Transverse colon (tissue), 4 donors: ENCODE measurements at places on chromosomes 12 and 14. TPM values are rescaled to one million over a fixed set of nuclear protein-coding genes. Genes with fewer than 3 reads are reported as not detected.
A peak's percentile ranks its signal among the peaks of the same experiment; 100 is the strongest.

Gene FITM1
- total RNA-seq, result not detected

- DNase-seq, result no peak
Observed at GRCh38 chr14:106487600-106487999, 961.2 kb downstream of the TMEM121 start.

Gene KCNH3
- total RNA-seq, result not detected

- no peak for DNase-seq
Observed at GRCh38 chr12:66304296-66304900, 2.1 kb downstream of the HELB start.

- no peak for DNase-seq
Observed at GRCh38 chr12:49864798-49865090, 21.8 kb upstream of the BCDIN3D start.

GRCh38 chr12:11497995-11498394, 102.6 kb upstream of the PRB2 start:
- DNase-seq, result no peak

GRCh38 chr14:44609876-44610510, 102.9 kb upstream of the FSCB start:
- no peak for DNase-seq

- DNase-seq, result no peak
Observed at GRCh38 chr14:70061108-70061507, 127.6 kb downstream of the SLC8A3 start.

- peak; percentile 39 for DNase-seq
Observed at GRCh38 chr12:92827836-92828431, 101.2 kb downstream of the EEA1 start.

- no peak for DNase-seq
Observed at GRCh38 chr14:54739514-54739913, 163.1 kb downstream of the GCH1 start.

DNA sequence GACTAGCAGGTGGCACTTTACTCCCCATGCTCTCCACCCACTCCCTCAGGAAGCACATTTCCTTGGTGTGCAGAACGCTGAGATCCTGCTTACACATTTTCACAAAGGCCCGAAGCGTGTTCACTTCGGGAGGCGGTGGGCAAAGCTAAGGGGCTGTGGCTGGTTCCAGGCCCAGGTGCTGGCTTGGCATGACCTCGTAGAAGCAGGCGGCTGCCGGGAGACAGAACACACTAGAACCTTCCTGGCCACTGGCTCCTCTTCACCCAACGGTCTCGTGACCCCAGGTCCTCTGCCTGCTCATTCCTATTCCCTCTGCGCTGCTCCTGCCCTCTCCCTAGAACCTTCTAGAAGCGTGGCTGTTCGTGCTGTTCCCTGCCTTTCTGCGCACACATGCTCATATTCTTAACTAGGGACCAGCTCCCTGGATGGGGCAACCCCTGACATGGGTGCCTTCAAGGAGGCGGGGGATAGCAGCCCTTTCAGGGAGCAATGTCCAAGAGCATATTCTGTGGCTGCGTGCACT, 43.3 kb downstream of the ATP23 start:
- no peak for DNase-seq

- DNase-seq, result no peak
Observed at GRCh38 chr14:51008446-51008845, 64.2 kb upstream of the PYGL start.

Gene SIRT4
- 1.9 TPM for total RNA-seq

GRCh38 chr12:72330301-72330700, 58.1 kb downstream of the TRHDE start:
- DNase-seq, result no peak

DNA sequence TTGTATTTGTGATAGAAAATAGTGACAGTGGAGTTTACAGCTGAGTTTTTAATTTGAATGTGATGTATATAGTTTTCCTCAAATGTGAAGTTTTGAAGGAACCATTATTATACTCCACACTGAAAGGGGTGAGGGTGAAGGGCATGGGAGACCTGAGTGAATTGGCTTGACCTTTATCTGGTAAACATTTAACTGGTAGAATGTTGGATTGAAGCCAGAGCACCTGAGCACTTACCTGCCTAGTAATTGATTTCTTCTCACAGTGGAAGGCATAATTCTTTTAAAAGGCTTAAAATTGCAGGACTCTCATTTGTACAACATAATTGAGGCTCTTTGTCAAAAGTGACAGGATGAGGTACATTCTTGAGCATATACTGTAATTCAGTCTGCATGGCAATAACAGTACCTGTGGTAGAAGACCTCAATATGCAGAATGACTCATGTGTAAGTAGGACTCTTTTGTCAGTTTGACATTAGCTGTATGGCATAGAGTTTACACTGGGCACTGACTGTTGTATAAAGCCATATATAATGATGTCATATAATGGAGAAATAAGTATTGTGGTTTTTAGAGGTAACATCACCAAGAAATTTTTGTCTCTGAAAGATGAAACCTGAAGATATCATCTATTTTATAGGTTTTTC, 309.6 kb downstream of the TMTC2 start:
- no peak for DNase-seq

Gene PTCSC3
- not detected for total RNA-seq

- DNase-seq, result peak; percentile 38
Observed at GRCh38 chr14:32203928-32204357, 874 bp upstream of the RNU6-8 start.

- no peak for DNase-seq
Observed at GRCh38 chr12:51345681-51346080, 798 bp downstream of the CELA1 start.

Gene SVOP
- not detected for total RNA-seq

GRCh38 chr14:49621114-49621881, 699 bp downstream of the MGAT2 start:
- peak; percentile 75 for DNase-seq

GRCh38 chr14:20692116-20692751, 3.7 kb downstream of the ANG start:
- DNase-seq, result no peak

Gene NXPH4
- not detected for total RNA-seq

DNA sequence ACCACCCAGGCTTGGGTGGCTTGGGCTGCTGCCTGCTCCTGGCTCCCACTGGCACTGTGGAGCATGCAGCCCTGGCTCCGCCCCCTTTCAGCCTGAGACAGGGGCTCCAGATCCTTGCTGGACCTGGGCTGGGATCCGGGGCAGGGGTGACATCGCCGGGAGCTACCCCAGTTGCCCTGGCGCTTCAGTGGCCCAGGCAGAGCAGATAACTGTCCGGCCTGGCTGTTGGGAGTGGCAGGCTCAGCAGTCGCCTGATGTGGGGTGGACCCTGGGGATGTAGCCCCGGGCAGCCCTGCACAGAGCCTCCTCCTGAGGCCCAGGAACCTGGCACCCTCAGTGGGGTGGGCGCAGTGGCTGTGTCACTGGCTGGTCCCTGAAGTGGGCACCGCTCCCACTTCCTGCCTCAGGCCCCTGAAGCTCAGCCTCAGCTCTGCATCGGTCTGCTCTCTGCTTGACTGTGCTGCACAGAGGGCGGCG, 57.9 kb downstream of the FUT8 start:
- DNase-seq, result no peak

Gene NUAK1
- 14.7 TPM for total RNA-seq

Gene ZDHHC17
- total RNA-seq, result 38.7 TPM

GRCh38 chr12:26275313-26276131, 80.1 kb downstream of the SSPN start:
- no peak for DNase-seq

Gene PLXNC1
- 12.7 TPM for total RNA-seq

DNA sequence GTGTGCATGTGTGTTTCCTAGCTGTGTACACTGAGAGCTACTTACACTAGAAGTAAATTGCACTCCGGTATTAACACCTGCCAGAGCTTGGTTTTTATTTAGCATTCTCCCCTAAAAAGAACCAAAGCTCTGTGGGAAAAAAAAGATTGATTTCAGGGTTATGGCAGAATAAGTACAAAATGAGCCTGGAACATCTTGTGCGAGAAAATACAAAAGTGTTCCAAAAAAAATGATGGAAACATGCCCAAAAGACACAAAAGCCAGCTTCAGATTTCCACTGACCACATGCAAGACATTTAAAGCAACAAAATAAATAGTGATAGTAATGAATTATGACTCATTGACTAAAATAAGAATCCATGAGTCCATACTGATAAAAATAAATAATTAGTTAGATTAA, 188.3 kb downstream of the GXYLT1 start:
- no peak for DNase-seq

GRCh38 chr12:55847603-55848291, 5.0 kb upstream of the MMP19 start:
- peak; percentile 78 for DNase-seq

DNA sequence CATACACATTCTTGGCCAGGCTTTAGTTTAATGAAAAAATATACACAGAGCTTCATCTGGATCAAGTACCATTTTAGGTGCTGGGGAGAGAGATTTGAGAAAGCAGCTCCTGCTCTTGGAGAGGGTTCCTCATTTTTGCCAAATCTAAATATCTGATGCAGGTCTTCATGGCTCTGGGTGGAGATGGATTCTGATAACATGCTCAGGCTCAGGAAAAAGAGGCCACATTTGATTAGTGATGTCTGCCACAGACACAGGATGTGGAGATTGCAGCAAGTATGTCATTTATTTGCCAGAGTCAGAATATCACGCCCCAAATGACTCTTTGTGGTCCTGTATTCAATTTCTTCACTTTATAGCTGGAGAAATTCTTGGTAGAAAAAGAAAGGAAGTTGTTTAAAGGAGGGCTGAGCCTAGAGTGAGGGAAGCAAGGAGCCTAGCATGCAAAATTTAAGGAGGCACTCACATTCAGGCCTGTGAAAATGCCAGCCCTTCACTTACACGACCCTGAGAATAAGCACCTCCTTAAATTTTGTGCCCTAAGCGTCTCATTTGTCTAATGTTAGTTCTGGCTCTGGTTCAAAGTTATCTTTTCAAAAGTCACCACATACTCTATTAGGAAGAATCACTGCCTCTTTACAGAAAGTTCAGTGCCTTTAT, 492.9 kb upstream of the TBX3 start:
- DNase-seq, result no peak

GRCh38 chr14:80615831-80616230, 325.7 kb downstream of the CEP128 start:
- no peak for DNase-seq

DNA sequence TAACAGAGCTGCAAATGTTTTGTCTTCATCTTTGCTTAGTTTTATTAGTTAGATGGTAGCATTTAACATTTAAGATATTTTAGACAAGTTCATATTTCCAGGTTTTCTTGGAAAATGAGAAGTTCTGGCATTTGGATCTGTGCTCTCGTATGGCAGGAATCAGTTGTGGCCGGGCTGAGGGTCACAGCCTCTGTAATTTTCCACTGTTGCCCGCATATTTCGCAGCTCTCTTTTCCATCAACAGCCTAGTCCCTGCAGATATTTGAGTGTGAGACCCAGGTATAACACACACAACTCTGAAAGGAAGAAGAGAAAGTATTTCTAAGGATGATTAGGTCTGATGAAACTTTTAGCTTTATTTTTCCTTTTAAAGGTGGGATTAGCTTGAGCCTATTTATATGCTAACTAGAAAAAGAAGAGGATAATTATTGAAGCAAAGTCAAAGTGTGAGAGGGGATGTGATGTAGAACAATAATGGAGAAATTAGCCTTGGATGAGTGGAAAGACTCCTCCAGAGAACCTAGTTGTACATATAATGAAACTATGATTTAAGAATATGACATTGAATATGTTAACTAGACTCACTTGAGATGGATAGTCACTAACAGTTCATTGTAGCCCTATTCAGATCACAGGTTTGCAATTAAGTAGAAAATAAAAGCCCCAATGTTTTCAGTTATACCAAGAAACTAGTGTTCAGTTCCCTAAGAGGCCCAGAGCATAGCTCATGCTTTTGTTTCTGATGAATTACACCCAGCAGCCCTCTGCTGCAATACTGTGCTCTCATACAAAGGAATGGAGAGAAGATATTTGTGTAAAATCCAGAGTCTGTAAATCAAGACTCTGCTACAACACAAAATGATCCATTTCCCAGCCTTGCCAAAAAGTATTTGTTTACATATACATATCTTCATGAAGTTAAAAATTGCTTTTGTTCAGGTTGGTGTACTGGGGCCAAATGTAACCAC, 158.4 kb downstream of the C12orf50 start:
- no peak for DNase-seq

Gene OR6C2
- not detected for total RNA-seq
